Activated naive CD8-positive, alpha-beta T cell treated with anti-CD3 and anti-CD28 coated beads for 36 hours (primary cell): ENCODE measurements at places on chromosomes 6 and 20.
A peak's percentile ranks its signal among the peaks of the same experiment; 100 is the strongest.

- DNase-seq: peak; percentile 13
These were observed 227.5 kb upstream of the MYLIP start for GRCh38 chr6:15901141-15902115.

DNA sequence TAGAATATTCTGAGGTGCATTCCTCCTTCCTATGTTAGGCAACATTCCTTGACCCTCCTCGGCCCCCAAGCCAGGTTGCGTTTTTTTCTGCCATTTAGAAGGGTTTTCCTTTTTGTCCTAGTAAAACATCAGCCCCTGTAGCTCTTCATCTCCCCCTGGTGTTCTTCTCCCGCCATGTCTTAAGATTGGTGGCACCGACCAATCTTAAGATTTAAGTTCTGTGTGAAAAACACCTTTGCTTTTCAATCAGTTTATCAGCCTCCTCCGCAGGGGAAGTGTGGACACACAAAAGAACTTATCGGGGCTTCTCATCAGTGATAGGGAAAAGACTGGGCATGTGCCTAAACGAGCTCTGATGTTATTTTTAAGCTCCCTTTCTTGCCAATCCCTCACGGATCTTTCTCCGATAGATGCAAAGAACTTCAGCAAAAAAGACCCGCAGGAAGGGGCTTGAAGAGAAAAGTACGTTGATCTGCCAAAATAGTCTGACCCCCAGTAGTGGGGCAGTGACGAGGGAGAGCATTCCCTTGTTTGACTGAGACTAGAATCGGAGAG is 719 bp upstream of the EDN1 start:
- DNase-seq: peak; percentile 51

DNA sequence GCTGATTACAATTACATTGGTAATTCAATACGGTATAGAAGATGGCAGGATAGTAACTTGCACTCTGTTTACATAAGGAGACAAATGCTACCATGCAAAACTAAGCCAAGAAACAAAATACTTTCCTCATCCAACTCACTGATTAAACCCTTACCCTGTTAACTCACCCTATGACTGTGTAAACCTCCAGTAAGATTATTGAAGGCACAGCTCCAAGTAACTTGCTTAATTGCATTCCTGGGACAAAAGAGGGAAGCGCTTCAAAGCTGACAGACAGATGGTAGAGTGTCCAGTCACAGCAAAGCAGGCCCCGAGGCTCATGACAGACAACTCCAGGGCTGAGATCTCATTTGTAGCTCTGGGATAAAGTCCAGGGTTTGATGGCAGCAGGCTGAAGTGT is 6.9 kb upstream of the KIF16B start:
- DNase-seq: no peak

GRCh38 chr6:56713254-56713672 is 70.6 kb upstream of the DST start:
- no peak for DNase-seq

DNA sequence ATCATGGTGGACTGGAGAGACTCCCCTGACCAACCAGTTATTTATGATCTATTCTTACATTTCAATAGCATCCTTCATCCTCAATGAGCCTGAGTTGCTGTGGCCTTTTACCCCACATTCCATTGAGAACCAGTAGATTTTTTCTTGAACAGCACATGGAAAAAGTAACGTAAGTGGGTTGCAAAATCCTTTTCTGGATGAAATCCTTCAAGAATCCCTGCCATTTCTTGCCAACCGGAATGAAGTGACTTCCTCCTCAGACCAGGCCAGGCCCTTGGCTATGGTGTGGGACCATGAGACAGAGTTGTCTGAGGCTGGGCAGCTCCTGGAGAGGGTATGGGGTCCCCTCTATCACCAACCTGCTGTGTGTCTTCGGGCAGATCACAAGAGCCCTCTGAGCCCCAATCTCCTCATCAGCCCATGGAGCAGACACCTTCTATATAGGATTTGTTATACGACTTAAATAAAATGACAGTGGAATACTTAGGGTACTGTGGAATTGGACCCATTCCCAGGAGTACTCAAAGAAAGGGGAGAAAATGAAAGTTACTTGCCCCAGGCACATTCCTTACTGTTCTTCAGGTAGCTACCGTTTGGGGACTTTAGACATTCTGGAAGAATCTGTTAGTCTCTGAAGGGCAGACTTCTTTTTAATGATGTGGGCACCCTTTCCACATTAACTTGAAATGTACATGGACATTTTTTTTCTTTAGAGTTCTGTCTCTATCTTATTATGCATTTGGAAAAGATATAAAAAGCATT is 10.9 kb downstream of the EYA2 start:
- no peak for DNase-seq

GRCh38 chr6:43286980-43287716 is 10.9 kb upstream of the SLC22A7 start:
- no peak for DNase-seq

DNA sequence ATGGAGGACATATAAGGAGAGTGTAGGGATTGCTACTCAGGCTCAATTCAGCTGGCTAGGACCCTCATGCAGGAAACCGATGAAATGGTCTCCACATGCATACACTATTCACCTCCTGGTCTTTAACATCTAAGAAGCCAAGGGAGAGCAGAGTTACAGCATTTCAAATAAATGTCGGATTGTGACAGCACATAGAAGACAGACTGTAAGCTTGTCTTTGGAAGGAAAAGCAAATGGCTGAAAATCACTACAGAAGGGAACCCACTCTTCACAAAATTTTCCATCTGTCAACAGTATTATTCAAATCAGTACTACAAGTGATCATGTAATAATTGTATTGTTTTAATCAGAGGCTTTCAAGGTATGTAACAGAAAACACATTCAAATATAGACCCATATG is 72.9 kb downstream of the ATG5 start:
- DNase-seq: no peak

GRCh38 chr6:89581689-89582088 is 56.9 kb downstream of the LYRM2 start:
- no peak for DNase-seq

GRCh38 chr20:45340951-45341350 is 7.3 kb downstream of the SDC4 start:
- DNase-seq: no peak

- DNase-seq: no peak
These were observed 11.8 kb downstream of the THBS2 start for GRCh38 chr6:169241688-169242350.

DNA sequence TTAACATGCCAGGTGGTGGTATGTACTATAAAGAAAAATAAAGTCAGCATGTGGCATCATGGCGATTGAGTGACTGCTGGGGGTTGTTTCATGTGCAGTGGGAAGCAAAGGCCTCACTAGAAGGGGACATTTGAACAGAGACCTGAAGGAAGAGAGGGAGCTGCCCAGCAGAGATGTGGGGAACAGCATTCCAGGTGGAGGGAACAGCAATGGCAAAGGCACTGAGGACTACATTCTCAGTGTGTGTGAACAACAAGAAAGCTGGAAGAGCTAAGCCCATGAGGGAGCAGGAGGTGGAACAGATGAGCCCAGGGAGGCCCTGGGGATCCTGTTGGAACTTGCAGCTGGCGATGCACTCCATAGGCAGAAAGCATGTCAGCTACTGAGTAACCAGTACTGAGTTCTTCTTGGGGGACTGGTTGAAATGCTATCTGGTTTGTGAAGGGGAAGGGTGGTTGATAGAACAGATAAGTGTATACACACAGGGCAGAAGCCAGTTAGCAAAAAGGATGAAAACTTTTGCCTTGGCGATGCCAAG is 29.2 kb downstream of the NOX3 start:
- DNase-seq: no peak

- DNase-seq: no peak
These were observed 56.6 kb downstream of the SLC23A2 start for GRCh38 chr20:4944518-4945313.

DNA sequence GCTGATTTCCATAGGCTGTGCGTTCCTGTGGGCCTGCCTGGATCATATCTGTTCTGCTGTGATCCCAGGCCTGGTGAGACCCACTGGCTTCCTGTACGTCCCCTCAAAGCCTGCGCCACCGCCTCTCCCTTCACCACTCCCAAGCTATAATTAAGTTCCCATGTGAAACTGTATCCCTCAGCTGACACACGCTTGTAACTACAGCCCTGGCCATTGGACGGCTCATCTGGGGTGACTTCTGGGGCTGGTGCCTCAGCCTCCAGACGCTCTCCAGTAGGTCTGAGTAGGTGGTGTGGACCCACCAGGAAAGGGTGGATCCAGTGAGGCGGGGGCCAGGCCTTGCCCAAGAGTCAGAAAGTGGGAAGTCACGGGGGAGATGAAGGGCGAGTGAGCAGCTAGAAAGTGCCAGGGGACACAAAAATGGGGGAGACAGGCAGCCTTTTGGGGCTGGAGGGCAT is 21.0 kb downstream of the PPARD start:
- no peak for DNase-seq

- DNase-seq: no peak
These were observed 10.4 kb upstream of the NT5DC1 start for GRCh38 chr6:116090251-116090650.

- no peak for DNase-seq
These were observed 26.8 kb upstream of the SLC9A8 start for GRCh38 chr20:49785852-49786175.

GRCh38 chr6:146904596-146904995 is 299.6 kb upstream of the STXBP5 start:
- DNase-seq: no peak

DNA sequence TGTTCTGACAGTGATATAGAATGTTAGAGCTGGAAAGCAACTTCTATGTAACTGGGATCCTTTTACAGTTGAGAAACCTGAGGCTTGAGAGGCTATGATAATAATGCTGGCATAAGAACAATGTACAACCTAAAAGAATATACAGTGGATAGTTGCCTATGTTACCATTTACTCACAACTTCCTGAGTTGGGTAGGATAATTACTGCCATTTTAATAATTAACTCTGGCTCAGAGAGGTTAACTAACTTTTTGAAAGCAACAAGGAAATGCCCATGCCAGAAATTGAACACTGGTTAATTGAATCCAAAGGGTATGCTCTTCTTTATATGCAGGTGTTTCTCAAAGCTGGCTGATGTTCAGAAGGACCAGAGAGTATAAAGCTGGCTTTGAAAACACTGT is 530.7 kb upstream of the MAP3K7 start:
- DNase-seq: no peak

- no peak for DNase-seq
These were observed 74.7 kb upstream of the NOX3 start for GRCh38 chr6:155530219-155530834.

GRCh38 chr6:159871241-159871640 is 19.5 kb upstream of the MAS1 start:
- no peak for DNase-seq

DNA sequence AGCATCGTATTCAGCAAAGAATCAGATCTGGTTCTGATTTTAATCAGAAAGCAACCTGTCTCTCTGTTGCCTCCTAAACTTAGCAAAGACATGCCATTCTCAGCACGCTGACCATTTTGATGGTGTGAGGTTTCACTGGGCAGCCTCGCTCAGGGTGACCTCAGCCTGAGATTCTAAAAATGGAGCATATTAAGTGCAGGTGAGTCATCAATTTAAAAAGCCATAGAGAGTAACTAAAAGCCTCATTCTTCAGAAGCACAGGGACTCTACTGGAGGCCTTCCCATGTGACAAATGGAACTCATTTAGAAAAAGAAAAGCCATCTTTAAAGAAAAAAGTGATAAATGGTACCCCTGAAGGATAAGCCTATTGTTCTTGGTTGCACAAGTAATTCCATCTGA is 91.3 kb downstream of the FILIP1 start:
- DNase-seq: no peak

DNA sequence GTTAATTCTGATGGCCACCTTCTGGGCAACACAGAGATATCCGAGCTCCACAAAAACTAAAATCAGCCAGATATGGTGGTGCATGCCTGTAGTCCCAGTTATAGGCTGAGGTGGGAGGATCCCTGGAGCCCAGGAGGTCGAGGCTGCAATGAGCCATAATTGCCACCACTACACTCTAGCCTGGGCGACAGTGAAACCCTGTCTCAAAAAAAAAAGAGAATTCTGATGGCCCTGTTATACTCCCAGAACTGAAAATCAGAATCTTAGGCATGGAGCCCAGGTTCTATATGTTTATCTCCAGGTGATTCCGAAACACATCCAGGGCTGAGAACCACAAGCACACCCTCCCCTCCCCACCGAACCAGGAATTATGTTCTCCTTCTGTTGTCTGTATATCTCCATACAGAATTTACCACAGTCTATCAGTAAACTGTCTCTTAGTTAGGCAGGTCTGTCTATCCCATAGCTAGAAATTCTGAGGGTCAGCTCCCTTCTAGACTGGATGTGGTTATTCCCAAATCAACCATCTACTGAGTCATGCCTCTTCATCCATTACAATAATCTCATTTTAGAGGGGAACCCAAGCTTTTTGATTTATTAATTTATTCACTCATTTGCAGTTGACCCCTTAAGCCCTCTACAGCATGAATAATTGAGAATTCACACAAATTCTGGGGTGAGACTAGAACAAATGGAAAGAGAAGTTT is 24.8 kb upstream of the CCND3 start:
- no peak for DNase-seq

GRCh38 chr6:142255785-142256184 is 46.0 kb upstream of the ADGRG6 start:
- no peak for DNase-seq

GRCh38 chr6:5367510-5367909 is 106.2 kb downstream of the FARS2 start:
- no peak for DNase-seq

GRCh38 chr20:36676701-36677421 is 30.9 kb upstream of the SLA2 start:
- no peak for DNase-seq

DNA sequence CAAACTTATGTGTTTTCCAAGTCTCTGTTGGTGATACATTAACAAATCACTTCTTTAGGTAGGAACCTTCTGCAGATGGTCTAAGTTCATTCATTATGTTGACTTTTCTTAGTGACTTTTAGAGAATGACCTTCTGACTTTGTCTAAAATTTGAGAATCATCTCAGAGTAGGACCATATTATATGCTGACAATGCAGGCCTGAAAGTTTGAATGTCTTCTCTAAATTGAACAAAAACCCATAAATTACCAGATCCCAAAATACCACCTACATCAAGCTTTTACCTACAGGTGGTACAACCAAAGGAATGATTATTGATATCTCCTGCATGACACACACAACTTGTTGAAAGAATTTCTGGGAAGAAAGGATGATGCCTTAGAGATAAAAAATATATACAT is 191.5 kb downstream of the SOD2 start:
- DNase-seq: no peak

DNA sequence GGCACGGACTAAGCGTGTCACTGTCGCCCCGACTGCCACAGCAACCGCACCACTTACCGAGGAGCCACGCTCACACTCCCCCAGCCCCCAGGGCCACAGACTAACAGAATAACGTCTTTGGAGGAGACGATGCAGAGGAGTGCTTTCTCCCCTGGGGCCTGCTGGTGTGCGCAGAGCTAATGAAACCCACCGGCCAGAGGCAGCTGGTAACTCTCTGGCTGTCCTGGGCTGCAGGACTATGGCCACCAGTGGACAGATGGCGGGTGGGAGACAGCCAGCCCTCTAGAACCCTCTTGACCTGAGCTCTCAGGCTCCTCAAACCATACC is 228.0 kb downstream of the DLL1 start:
- DNase-seq: no peak

GRCh38 chr6:7041511-7042026 is 66.2 kb upstream of the RREB1 start:
- no peak for DNase-seq
